Ecto neural progenitor cell (in vitro differentiated cells): ENCODE measurements at places on chromosomes 4 and X.

DNA sequence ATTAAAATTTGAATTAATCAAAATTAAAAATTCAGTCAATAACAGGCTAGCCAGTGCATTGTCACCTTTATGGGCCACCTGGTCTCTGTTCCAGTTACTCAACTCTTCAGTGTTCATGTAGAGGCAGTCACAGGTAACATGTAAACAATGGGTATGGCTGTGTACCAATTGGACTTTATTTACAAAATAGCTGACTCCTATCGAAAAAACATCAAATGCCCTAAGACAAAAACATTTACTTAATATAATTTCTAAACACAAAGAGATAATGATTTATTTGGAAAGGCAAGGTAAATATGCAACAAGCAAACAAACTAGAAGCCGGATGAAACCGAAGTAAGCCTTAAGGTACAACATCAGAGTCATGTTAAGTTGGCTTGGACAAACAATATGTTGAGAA is 8.8 kb downstream of the TMEM150C start:
- no peak for DNase-seq

DNA sequence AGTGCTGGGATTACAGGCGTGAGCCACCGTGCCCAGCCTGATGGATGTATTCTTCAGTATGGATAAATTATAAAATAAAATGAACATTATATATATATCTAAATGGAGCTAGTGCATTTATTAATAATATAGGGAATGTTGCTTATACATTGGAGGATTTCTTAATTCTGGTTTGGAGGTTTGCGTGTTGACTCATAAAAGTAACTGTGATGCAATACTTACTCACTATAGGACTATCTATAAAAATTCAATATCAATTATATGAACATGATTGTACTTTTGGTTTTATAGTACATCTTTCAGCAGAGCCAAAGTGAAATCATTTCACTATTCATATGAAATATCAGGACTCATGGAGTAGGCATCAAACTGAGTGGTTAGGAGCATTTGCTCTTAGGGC is 3.2 kb upstream of the AREG start:
- DNase-seq = no peak

DNA sequence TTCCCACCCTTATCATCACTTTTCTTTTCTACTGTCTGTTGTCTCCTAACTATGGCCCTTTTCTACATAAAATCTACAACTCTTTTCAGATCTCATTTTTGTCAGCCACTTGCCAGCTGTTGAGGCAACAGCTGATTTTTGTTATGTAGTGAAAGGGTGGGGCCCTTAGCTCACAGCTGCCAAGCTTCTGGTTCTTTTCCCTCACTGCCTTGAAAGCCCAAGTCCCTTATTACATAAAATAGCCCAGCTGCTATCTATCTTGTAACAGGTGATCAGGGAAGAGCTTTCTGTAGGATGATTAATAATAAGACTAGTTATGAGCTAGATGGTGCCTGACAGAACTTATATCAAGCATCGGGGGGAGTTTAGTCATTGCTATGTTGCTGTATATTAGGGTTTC is 45.9 kb downstream of the ADGRL3 start:
- no peak for DNase-seq

DNA sequence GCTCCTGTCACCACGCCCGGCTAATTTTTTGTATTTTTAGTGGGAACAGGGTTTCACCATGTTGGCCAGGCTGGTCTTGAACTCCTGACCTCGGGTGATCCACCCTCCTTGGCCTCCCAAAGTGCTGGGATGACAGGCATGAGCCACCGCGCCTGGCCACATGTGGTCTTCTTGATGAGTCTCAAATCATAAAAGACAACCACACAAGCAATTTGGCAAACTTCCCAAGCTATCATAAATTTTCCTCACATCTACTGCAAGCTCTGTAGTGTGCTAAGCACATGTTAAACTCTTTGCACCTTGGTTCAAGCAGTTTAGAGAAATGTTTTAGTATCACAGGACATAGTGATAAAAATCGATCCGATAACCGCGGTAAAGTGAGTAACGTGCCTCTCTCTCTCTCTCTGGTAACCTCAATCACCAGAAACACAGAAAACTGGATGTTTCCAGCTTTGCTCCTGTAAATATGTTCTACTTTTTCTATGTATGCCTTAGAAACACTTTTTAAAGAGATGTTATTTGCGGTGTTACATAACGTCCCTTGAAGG is 256.8 kb downstream of the DHRSX start:
- DNase-seq = no peak

DNA sequence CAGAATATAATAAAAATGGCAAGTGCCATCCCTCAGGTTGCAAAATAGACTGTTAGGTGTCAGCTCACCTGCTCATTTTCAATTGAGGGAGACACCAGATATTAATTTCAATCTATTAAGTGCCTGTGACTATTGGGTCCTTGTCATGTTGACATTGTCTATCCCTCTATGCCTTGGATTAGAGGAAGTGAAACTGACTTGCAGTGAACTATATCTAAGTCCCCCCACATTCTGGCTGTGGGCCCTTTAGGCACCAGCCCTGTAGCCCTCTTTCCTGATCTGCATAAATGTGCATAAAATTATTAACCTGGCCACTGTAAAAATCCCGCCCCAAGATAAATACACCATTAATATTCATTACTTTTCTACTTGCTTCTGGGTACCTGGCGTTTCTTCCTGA is 293.0 kb upstream of the CLNK start:
- no peak for DNase-seq

GRCh38 chrX:117743469-117744251 is 372.9 kb downstream of the KLHL13 start:
- DNase-seq = no peak

DNA sequence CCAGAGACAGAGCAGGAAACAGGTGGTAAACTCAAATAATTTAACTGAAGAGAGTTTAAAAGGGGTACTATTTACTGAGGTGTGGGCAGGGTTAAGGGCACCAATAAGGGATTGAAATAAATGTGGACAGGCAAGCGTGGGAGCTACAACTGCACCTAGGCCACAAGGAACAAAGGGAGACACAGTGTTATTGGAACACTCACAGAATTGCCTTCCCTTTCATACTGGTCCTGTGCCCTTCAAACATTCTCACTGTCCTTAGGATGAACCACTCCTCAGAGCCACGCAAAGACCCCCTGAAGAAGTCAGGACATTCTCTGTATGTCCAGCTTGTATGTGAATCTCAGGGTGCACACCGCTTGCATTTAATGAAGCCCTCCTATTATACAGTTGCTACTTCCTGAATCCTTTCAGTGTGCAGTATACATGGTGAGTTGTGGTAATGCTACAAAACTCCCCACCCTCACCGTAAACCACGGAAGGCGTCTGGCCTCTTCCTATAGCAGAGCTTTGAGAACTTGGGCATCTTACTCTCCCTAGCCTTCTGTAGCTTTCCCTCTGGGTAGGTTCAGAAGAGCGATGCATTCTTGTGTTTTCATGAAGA is 9.6 kb upstream of the MRPL1 start:
- DNase-seq = no peak

DNA sequence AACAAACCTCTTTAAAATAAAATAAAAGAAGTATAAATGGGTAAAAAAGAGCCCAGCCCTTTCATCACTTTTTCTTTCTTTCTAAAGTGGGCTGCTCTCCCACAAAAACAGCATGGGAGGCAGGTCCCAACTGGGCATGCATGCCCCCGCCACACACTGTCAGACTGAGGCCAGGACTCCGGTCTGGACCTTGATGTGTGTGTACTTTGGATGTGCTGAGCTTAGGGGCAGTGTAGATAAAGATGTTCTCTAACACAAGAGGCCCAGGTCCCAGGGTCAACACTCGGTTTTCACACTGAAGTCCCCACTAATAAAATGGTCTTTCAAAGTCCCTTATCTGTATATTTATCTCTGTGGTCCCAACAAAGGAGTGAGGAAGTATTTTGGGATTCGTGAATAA is 44.4 kb downstream of the ADGRA3 start:
- DNase-seq = no peak

DNA sequence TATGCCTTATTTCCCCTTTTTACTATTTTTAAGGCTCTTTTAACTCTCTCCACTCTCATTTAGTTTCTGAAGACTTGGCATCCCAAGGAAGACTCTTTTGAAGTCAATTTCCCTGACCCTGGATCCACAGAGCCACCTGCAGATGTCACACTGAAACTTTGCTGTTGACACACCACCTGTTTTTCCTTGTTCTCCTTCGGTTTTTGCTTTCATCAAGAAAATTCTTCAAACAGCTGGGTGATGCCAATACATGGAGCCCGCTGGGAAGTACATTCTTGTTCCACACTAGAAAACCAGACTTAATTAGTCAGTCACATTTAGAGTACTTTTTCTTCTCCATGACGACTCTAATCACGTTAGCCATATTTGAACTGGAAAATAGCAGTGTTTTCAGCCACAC is 293.9 kb downstream of the PDGFC start:
- DNase-seq = no peak
